ENCODE measurements at places on chromosomes 7 and 10.

GRCh38 chr7:119252962-119253361 is 1020.0 kb upstream of the KCND2 start:
- DNase-seq: no peak

- no peak for DNase-seq
Observed at GRCh38 chr7:48781752-48782151, 142.6 kb upstream of the CDC14C start.

GRCh38 chr7:105352018-105352612 is 36.6 kb downstream of the SRPK2 start:
- peak; percentile 45 for DNase-seq

DNA sequence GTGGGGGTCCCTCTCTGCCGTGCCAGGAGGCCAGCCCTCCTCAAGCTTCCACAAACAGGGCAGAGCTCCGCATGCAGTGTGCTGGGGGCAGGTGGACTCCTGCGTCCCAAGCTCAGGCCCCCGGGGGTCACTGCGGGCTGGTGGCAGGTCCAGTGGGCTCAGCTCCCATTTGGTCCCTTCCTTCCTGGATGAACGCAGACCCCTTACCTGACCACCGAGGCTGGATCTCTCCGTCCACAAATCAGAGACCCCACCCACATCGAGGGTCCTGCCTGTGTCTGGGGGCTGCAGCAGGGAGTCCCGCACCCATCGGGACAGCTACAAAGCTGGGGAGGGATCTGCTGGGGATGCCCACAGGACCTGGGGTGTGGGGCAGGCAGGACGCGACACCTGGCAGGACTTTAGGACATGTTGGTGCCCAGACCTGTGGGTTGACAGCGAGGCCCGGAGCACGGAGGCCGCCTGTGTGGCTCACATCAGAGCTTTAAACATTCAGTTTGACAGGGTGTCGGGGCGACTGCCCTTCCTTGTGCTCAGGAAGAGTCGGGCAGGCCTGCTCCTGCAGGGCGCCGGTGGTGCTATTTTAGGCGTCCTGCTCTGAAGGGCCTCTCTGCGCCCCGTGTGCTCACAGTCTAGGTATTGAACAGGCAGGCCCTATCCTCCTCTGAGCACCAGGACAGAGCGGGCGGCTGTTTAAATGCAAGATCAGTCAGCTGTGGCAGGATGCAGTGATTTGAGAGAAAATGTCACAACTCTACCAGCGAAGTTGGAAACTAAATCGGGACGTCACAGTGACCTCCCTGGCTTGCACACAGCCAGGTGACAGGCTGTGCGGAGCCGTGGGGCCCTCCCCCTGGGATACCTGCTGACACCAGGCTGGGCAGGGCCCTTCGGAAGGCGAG is 15.9 kb upstream of the CFAP46 start:
- DNase-seq: no peak

DNA sequence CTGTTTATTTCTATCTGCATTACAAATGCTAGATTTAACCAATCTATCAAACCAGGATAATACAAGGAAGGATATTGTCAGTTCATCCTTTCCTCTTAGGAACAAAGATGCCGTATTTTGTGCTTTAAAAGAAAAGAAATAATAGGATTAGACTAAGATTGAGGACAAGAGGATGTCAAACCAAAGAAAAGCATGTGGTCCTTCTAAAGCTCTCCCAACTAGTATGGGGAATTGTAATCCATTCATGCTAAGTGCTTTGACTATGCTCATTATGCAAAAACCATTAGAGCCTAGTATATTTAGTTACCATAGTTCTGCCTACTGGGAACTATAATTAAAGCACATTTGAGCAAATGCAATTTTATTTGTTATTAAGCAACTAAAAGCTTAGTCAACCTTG is 280.2 kb downstream of the GRM8 start:
- DNase-seq: no peak

GRCh38 chr10:1462994-1463633 is 274.2 kb downstream of the ADARB2 start:
- DNase-seq: no peak

DNA sequence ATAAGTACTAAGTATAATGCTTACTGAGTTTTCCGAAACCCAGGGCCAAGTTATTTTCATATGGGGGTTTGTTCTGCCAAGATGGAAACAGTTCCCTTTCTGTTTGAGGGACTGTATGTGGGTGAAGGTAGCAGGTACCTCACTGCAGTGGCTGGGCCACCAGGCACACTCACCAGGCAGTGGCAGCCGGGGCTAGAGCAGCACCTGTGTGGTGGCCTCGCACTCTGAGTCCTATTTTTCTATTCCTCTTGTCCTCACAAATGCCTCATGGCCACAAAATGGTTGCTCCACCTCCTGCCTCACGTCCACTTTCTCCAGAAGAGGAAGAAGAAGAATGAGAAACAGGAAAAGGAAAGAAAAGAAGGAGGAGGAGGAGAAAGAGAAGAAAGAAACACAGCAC is 167.3 kb upstream of the SHH start:
- DNase-seq: no peak

DNA sequence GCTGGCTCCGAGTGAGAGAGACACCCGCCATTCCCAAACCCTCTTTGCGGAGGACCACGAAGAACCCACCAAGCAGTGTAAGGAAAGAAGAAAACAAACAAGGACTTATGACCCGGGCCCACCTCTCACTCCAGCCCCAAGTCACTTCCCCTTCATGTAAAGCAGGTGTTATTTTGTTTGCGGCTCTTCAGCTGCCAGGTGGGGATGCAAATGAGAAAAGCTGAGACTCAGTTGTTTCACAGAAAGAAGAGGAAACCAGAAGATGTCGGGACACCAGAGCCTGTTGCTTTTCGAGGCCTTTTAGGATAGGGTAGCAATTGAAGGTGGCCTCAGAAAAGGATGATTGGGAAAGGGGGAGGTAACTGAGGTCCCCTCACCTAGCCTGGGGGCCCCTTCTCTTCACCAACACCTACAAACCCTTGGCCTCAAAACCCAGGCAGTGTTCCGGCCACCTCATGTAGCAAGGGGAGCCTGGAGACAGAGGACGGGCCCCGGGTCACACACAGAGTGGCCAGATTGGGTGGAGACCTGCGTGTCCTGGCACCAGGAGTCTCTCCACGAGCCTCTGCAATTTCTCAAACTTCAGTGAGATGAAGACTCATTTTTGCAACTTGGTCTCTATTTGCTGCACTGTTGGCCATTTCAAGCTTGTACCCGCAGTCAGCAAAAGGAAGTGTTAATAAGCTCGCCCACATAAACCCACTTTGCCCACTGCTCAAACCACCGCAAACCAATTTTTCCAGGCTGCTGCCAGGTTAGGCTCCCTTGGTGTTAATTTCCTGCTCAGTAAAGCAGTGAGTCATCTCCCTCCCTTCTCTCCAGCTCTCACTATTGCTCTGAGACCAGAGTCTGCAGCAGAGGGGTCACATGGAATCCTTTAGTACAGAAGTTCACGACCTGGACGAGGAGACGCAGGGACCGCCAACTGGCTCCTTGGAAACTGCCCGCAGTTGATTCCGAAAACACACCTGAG is 45.5 kb downstream of the AOC1 start:
- DNase-seq: no peak

- DNase-seq: no peak
Observed at GRCh38 chr7:106282390-106282789, 2.4 kb downstream of the NAMPT start.

GRCh38 chr7:114799628-114800028 is 122.3 kb upstream of the MDFIC start:
- no peak for DNase-seq

DNA sequence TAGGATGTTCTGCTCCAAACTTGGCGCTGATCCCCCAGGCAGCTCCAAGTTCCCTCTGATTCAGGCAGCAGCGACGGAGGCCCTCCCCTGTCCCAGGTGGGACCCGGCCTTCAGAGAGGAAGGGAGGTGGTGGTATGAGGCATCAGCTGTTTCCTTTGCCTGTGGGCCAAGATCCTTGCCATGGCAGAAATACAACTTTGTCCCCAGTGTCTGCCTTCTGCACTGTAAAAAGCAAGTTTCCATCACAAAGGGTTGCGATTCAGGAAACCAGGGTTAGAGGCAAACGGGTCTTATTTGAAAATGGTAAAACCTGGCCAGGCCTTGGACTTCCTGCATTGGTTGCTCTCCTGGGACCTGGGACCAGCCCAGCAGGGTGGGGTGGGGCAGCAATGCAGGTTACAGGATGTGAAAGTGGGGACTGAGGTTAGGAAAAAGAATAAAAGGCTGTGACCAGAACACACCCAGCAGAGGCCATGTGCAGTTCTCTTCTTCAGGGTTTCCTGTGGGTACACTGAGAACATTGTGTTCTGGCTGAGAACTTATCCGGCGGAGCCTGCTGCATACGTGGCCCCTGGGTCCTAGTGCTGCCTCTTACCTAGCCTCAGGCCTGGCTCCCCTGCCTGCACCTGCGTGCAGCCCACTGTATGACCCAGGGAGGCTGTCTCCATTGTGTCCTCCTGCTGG is 25.1 kb upstream of the DDIT4 start:
- DNase-seq: peak; percentile 62

- DNase-seq: no peak
Observed at GRCh38 chr7:75856536-75856935, 22.3 kb upstream of the RHBDD2 start.

DNA sequence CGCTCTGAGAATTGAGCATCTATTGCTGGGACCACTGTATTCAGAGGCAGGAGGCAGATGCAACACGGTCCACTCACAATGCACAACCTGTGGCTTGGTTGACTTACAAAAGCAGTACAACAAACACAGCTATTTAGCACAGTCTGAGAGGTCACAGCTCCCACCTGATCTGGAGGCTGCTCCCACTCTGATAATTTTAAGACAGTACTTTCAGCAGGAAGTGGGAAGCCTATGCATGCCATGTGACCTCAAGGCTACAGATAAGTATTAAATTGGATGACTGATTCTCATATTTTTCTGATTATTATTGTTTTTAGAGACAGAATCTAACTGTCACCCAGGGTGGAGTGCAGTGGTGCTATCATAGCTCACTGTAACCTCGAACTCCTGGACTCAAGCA is 659.3 kb downstream of the PARD3 start:
- no peak for DNase-seq

- no peak for DNase-seq
Observed at GRCh38 chr10:58758321-58758720, 245.6 kb downstream of the BICC1 start.

- no peak for DNase-seq
Observed at GRCh38 chr10:89887830-89888229, 186.4 kb downstream of the KIF20B start.

DNA sequence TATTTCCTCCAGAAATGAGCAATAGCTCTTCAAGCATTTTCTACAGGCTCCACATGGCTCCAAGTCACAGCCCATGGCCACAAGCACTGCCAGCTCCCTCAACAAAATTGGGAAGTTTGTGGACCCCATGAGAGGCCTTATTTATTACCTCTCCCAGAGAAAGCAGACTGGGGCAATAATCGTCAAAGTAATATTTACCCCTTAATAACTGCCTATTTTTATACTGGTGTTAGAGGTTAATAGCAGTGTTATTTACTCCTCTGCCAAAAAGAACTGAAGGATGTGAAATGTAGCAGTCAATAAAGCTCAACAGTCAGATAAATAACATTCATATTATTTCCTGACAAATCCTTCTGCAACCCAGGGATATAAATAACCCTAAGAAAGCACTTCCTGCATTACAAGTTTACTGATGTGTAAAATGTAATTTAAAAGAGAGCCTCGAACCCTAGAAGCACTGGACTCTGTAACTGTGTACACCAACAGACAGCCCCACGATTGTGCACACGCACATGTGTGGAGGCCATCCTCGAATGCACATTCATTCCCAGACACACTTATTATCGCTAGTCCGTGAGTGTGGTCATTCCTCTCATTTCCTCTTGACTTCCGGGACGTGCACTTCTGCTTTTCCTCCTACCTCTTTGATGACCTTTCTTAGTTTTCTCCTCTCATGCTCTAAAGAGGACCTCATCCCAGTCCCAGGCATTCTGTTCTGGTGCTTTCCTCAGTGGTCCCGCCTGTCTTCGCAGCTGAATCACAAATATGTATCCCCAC is 157.4 kb downstream of the EVX1 start:
- DNase-seq: no peak

GRCh38 chr10:116255886-116256751 is 16.9 kb downstream of the GFRA1 start:
- no peak for DNase-seq

- no peak for DNase-seq
Observed at GRCh38 chr10:1360011-1360557, 303.9 kb downstream of the WDR37 start.

- no peak for DNase-seq
Observed at GRCh38 chr10:100014071-100014762, 4.5 kb upstream of the DNMBP start.

- DNase-seq: no peak
Observed at GRCh38 chr7:101575721-101576120, 53.4 kb downstream of the MYL10 start.

DNA sequence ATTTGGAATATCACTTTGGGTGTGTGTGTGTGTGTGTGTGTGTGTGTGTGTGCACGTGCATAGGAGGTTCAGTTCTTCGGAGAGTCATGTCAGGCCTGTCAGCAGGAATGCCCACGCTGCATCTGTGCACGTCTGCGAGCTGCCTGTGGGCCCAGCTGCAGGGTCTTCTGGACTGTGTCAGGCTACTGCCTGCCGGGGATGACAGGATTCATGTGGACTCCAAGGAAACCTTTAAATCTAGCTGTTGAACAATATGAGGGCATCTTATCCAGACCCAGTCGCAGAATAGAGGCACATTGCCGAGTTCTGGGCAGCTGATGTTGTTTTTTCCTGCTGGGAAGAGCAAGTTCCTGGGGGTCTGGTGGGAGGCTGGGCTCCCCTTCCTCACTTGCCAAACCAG is 19.0 kb downstream of the AQP1 start:
- DNase-seq: no peak

DNA sequence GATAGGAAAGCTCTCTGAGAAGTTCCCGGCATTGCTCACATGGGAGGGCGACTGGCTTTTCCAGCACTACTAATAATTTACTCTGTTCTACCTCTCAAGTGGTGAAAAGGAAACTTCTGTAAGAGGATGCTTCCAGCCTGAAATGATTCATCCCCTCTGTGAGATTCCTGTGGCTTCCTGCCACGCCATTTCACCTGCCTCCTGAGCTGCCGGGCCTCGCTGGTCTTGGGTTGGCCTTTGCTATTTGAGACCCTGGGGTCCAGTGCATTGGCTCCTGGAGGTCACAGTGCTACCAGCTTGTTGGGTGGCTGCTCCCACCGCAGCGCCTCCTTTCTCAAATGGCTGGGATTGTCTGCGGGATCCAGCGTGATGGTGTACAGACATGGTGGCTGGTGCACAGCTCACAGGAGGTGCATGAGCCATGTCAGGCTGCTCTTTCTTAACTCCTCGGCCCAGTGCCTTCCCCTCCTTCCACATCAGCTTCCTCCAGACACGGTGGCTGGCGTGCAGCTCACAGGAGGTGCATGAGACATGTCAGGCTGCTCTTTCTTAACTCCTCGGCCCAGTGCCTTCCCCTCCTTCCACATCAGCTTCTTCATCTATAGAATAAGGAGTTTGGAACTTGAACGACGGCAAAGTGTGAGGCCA is 42.9 kb upstream of the PCBD1 start:
- DNase-seq: no peak

DNA sequence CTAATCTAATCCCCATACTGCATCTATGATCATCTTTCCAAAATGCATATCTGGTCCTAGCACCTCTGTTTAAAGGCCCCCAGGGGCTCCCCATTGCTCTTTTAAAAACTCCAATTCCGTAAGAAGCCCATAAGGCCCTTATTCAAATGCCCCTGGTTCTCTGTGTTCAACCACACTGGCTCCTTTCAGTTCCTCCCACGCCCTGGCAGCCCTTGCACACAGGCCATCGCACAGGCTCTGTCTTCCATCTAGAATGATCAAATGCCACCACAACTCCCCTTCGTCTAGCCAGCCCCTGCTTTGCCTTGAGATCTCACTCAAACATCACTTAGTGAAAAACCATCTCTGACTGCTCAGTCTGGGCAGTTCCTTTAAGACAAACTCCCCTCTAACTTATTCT is 112.9 kb upstream of the LYZL2 start:
- DNase-seq: no peak

GRCh38 chr7:78777829-78778228 is 675.6 kb downstream of the MAGI2 start:
- no peak for DNase-seq

All from activated effector memory CD4-positive, alpha-beta T cell treated with Interleukin-2 at 50 U/mL for 16 hours (primary cell).